ENCODE measurements at places on chromosomes 2 and 18.
A peak's percentile ranks its signal among the peaks of the same experiment; 100 is the strongest.

GRCh38 chr2:104704496-104705245 lies 149.2 kb upstream of the POU3F3 start:
- DNase-seq: no peak

GRCh38 chr2:20153131-20153851 lies 71.6 kb downstream of the SDC1 start:
- DNase-seq: no peak

DNA sequence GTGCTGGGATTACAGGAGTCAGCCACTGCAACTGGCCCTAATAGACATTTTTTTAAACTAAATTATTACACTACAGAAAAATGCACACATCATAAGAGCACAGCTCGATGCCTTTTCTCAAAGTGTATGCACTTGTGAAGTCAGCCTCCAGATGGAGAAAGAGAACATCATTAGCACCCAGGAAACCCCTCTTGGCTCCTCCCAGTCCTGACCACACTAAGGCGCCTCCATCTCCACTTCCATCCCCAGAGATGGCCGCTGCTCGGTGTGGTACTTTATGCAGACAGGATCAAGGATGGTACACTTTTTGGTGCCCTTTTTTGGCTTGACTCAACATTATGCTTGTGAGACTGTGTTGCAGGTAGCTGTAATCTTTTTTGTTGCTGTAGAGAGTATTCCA lies 34.8 kb downstream of the RRM2 start:
- no peak for DNase-seq

DNA sequence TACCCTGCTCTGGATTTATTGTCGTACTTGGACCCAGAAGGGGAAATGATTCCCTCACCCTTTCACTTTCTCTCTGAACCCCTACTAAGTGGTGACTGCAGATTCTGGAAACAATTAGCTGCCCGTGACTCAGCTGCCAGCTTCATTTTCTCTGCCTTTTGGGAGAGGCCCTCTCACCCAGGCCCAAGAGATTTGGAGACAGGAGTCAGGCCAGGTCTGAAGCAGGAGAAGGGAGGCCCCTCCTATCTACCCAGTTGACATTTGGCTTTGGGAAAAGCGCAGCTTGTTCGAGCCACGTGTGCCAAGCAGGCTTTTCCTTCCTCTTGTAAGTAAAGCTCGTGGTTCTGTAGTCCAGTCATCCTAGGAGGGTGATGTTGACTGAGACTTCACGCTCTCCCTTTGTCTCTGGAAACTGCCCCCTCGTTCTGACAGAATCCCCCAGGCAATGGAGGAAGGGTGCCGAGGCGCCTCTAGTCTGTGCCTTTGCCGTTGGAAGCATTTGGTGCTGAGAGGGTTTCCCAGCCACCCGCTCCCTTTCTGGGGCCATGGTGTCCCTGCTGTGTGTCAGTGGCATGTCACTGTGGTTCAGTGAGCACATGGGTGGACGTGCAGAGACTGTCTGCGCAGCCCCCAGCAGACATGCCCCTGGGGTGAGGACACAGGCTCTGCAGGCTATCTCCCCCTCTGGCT lies 8.6 kb downstream of the OXER1 start:
- no peak for DNase-seq

GRCh38 chr2:183604065-183604464 lies 479.8 kb downstream of the NUP35 start:
- DNase-seq: no peak

DNA sequence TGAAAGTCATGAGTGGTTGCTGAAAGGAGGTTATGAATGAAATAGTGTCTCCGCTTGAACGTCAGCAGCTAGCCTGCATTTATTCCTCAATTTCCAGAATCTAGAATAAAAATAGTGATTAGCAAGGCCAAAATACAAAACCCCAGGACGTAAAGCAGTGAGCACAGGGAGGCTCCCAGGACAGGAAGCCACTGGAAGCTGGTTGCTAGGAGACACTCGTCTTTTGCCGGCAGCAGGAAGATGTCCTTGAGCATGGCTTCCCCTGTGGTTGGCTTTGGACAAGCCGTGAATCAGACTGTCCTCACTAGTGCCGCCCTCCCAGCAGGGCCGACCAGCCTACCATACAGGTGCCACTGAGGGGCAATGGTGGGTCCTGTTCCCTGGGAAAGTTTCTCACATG lies 374.4 kb downstream of the MTX2 start:
- DNase-seq: no peak

DNA sequence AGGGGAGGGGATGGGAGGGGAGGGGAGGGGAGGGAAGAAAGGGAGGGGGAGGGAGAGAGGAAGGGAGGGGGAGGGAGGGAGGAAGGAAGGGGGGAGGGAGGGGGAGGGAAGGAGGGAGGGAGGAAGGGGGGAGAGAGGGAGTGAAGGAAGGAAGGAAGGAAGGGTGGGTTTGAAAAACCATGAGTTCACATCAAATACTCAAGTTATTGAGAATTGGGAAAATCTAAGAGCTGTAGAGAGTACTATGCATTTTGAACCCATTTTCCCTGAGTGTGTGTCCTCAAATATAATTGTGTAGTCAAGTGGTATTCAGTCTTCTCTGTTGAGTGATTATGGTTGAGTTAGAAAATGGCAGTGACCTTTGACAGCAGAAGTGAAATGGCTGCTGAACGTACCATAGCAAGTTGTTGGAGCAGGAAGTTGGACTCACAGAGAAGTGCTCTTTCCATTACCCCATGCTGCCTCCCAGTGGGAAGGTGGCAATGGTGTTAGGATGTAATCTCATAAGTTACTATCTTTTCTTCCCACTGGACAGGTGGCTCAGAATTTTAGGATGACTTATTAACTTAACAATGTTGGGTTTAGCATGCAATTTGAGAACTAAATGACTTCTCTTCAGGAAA lies 214.6 kb downstream of the SETBP1 start:
- peak; percentile 23 for DNase-seq

GRCh38 chr2:241108271-241109209 lies 6.5 kb upstream of the MTERF4 start:
- no peak for DNase-seq

- DNase-seq: no peak
These were observed 131.0 kb downstream of the ALPK2 start for GRCh38 chr18:58497845-58498244.

- peak; percentile 31 for DNase-seq
These were observed 62.6 kb downstream of the DNMT3A start for GRCh38 chr2:25279091-25279651.

DNA sequence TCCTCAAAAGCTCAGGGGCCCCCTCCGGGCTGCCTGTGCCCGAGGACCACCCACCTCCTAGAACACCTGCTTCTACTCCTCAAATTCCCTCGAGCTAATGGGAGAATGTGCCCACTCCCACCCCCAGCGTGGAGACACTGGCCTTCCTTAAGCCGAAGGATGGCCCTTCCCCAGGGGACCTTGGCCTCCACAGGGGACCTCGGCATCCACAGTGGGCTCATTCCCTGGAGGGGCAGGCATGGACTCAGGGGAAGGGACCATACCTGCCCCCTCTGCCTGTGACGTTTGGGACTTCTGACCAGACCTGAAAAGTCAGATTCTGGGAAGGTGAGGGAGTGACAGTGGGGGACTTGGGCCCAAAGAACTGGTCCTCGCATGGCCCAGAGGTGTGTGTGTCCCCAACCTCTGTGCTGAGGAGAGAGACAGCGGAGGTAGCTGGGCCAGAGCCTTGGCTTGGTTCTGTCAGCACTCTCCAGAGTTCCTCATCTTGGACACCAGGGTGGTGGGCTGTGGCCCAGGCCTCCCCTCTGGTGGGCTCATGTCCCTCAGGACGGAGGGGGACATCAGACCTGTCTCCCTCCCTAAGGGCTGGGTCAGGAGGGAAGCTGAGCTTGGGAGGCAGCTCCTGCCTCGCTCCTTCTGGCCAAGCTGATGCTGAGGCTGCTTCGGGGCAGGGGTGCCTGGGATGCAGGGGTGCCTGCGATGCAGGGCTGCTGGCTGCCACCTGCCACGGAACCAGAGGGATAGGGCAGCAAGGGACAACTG lies 240.4 kb downstream of the HAUS1 start:
- no peak for DNase-seq

- DNase-seq: no peak
These were observed 69.2 kb upstream of the HNRNPA3 start for GRCh38 chr2:177143444-177143843.

GRCh38 chr2:127226520-127227263 lies 6.6 kb upstream of the CYP27C1 start:
- no peak for DNase-seq

- DNase-seq: no peak
These were observed 52.8 kb upstream of the TWSG1 start for GRCh38 chr18:9281780-9282179.

DNA sequence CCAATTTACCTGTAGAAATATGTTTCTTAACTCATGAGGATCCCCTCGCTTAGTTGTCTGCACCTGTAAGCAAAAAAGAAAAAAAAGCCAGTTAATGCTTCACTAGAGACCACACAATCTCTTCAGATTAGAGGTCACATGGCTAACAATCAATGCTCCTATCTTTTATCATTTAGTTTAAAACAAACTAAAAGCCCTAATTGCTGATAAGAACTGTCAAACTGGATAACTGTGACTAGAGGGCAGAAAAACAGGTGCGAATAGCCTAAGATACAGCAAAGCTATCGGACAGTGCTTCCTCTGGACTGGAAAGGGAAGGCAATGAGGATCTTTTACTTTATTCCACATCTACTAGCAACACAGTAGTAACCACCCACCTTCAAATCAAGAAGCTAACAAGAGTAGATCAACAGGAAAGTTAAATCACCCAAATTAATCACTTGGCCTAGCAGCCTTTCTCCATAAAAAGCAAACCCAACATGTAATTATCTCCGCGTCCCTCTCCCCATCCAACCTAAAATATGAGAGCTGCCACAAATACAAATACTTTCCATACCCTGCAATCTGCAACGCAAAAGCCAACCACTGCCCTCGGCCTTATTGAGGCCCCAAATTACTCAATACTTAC lies 734 bp downstream of the SLC25A12 start:
- no peak for DNase-seq

DNA sequence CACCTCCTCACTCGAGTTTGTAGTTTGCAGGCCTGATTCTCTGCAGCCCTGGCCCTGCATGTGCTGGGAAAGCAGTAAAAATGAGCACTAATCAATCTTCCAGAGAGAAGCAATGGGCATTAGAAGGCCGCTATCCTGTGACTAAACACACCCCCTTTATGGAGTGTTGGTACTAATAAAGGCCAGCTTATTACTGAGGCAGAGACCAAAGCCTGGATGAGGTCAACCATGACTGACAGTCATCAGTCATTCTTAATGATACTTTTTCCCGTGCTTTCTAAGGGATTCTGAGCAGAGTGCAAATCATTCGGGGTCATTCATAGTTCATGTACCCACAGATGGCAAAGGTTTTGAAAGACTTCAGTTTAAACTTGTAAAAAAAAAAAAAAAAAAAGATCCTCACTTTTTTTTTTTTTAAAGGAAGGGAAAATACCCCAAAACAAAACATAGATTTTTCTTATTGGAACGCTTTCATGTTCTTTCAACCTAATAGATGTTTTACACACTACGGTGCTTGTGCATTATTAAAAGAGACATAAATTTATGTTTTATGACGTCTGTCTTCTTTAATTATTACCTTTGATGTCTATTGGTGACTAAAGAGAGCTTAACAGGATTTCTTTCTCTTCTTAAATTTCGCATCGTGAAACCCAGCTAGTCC lies 13.2 kb downstream of the TSHZ1 start:
- peak; percentile 59 for DNase-seq

GRCh38 chr2:96107708-96108065 lies 8.7 kb downstream of the ADRA2B start:
- DNase-seq: no peak

DNA sequence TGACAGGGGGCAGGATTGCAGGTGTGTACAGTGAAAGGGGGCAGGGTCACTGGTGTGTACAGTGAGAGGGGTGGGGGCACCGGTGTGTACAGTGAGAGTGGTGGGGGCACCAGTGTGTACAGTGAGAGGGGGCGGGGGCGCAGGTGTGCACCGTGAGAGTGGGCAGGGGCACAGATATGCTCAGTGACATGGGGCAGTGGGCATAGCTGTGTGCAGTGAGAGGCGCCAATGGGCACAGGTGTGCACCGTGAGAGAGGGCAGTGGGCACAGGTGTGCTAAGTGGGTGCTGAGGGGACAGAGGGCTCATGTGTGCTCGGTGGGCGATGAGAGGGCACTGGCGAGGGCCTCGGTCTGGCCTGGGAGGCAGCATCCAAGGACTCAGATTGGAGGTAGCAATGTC lies 63.0 kb downstream of the GREB1 start:
- no peak for DNase-seq

- DNase-seq: no peak
These were observed 83.9 kb downstream of the CBLN2 start for GRCh38 chr18:72460210-72460680.

- DNase-seq: no peak
These were observed 338.7 kb upstream of the NCKAP5 start for GRCh38 chr2:133906926-133907325.

DNA sequence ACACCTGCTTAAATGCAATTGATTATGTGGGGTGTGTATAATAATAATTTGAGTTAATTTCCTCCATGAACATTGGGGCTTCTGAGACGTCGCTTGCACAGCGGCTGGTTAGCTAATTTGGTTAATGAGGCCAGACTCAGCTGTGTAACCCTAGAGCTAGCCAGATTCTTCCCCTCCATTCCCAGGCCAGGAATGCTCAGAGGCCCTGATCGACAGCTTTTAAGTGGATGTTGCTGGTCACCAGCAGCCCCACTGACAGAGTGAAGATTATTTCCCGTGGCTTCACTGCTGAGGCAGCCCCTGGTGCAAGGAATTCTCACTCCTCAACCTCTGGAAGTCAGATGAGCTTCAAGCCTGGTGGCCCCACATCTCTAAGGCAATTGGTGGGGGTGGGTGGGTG lies 12.4 kb upstream of the EPAS1 start:
- DNase-seq: no peak

GRCh38 chr2:122670897-122671296 lies 915.4 kb downstream of the TSN start:
- no peak for DNase-seq

- DNase-seq: no peak
These were observed 14.1 kb upstream of the PNPT1 start for GRCh38 chr2:55707751-55708150.

- DNase-seq: no peak
These were observed 9.4 kb downstream of the CRACDL start for GRCh38 chr2:98926601-98927000.

DNA sequence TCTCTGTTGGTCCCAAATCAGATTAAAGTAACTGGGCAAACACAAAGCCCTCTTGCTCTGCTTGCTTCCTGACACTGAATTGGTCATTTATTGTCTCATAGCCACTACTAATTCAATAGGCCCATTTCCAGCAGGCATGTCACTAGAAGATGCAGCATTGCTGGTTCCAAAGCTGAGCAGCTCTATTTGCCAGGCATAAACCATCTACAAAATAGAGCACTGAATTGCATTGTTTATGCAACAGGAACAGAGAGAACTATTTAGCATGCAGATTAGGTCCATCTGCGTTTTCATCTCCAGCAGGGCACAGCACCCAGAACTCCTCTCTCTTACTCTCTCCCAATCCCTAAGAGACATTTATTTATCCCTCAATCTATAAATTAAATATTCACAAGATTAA lies 227.6 kb downstream of the SUCLG1 start:
- DNase-seq: no peak

DNA sequence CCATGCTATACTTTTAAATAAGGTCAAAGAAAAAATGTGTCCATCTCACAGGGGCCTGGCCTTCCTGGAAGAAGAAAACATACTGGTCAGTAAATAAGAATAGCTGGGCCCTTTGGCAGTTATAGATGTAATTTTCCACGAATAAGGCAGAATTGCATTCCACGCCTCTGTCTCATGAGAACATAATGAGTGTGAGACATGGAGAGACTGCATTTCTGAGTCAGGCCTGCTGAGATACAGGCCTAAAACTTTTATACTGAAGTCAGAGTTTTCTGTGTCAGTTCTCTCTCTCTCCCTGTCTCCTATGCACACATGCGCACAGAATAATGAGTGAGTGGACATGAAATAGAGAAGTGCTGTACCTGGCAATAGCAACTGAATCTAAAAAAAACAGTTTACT lies 20.4 kb upstream of the IL1R1 start:
- no peak for DNase-seq

All from GF-D8 (cell line).